ENCODE measurements at places on chromosomes 5 and 9. TPM values are rescaled to one million over a fixed set of nuclear protein-coding genes. Genes with fewer than 3 reads are reported as not detected.

DAB2 gene
- polyA plus RNA-seq, result 3.1 TPM

ROR2 gene
- 7.6 TPM for polyA plus RNA-seq

PHYKPL gene
- 38.3 TPM for polyA plus RNA-seq

GRAMD2B gene
- polyA plus RNA-seq, result 12.8 TPM

HSD17B3 gene
- 3.0 TPM for polyA plus RNA-seq

SLC6A19 gene
- not detected for polyA plus RNA-seq

EHMT1 gene
- polyA plus RNA-seq, result 34.7 TPM
